ENCODE measurements at places on chromosomes 12 and 14.
A peak's percentile ranks its signal among the peaks of the same experiment; 100 is the strongest.

- no peak for DNase-seq
Observed at GRCh38 chr12:92942905-92943304, 13.8 kb upstream of the EEA1 start.

DNA sequence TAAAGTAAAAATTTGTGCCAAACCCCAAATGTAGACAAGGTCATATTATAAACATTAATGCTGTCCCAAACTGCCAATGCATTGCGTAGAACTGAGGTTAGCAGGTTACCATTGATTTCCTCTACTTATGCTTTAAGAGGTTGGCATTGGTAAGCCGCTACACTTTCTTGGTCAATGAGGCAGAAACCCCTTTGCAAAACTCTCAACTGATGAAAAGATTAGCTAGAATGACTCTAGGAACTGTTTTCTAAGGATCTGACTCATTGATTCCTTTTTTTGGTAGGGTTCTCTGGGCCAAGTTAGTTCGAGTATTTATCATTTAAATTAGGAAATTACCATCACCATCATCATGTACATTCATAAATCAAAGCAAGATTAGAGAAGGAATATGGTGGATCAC is 44.6 kb downstream of the HMGA2 start:
- DNase-seq = no peak

- no peak for DNase-seq
Observed at GRCh38 chr12:56998981-56999380, 7.4 kb downstream of the ZBTB39 start.

DNA sequence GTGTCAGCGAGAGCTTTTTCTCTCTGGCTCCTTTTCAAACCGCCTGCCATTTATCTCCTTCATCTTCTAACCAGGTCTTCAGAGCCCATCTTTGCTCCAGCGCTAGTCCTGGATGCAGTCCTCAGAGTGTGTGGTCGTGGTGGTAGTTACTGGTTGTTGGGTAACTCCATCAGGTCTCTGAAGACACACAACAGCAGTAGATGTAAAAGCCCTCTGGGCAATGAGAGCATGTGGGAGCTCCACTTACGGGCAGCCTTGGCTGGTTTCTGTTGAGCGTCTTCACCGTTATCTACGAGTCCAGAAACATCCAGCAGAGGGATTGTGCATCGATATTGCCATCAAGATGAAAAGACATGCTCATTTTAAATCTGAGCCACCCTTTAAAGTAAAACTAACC is 61.2 kb downstream of the FBXL14 start:
- DNase-seq = no peak

- peak; percentile 95 for DNase-seq
Observed at GRCh38 chr14:41167040-41167439, 439.6 kb upstream of the LRFN5 start.

All from NCI-H774 (cell line).